ENCODE measurements at places on chromosomes 2 and 18.

- no peak for DNase-seq
Observed at GRCh38 chr18:1308686-1309085, 404.0 kb downstream of the ADCYAP1 start.

GRCh38 chr2:30584116-30584515 is 137.1 kb downstream of the LCLAT1 start:
- no peak for DNase-seq

- no peak for DNase-seq
Observed at GRCh38 chr18:76383636-76384035, 111.4 kb downstream of the ZNF516 start.

- DNase-seq: no peak
Observed at GRCh38 chr2:220669324-220669723, 902.8 kb downstream of the EPHA4 start.

DNA sequence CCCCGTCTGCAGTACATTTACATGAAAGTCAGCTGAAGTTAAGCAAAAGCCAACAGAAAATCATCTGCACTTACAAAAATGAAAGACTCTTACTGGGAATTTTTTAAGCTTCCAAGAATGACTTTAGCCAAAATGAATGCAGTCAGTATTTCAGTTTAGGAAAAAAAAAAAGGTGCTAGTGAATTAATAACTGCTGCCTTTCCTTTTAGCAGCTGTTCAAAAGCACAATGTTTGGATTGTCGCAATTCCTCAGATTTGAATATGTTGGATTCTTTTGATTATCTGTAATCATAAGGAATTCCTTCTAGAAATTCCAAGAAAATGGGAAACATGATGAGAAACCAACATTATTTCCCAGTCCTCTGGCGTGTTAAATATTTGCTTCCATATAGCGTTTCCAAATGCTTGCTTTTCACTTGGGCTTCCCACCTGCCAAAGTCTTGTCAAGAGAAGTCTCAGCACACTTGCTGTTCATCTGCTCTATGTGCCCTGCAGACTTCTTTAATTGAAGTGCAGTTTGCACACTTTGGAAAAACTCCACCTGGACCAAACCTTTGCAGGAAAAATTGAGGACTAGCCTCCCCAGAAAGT is 653.0 kb upstream of the SLC39A10 start:
- no peak for DNase-seq

DNA sequence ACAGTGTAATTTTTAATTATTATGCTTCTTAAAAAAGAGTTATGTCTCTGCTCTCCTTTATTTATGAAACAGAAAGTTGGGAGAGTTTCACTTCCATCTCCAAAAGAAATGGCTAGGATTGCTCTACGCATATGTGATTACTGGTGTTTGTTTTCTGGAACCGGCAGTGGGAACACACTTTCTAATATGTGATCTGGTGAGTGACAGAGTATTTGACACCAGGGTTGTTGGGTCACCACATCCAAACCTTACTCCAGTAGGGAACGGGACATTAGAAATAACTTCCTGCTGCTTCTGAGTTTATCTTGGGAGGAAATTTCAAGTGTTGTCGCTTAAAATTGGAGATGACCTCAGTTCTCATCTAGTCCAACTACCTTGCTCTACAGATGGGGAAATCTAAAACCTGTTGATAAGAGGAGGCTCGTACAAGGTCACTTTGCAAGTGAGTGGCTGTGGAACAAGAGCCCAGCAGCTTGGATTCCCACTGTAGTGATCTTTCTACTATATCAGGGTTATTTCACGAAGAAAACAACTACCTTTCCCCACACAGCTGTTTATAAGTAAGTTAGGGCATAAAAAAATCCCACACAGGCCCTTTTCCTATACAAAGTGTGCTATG is 108.5 kb downstream of the TTC32 start:
- no peak for DNase-seq

GRCh38 chr2:191220671-191221070 is 24.5 kb upstream of the MYO1B start:
- no peak for DNase-seq

GRCh38 chr2:105438104-105438929 is 39.5 kb upstream of the FHL2 start:
- no peak for DNase-seq

DNA sequence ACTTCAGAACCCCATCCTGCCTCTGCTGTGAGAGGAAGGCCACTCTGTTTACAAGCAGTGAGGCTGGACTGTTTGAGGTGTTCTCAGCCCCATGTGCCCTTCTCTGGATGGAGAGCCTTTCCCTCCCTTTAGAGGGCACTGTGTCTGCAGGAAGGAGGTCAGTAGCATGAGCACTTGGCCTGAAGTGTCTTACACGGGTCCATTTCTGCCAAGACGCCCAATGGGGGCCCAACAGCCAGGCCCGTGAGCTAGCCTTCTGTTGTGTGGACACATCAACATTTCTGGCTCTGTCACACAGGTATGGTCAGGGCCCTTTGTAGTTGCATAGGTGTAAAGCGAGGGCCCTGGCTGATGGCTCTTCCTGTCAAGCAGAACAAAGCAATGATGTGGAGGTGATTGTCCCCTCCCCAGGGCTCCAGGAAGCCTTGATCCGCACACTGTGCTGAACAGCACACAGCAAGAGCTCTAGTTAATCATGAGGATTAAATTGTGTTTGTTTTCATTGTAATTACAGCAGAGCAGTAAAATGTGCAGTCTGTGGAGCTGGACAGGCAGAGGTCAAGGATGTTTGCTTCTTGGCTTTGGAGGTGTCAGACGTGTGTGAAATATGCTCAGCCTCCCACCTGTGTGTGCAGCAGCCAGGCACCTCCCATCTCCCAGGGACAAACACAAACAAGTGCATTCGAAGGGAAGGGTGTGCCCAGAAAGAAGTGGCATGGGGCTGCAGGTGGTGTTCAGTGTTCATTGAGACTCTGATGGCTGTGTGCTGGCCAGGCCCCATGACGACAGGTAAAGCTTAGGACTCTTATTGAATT is 132.1 kb downstream of the SH3RF3 start:
- peak; percentile 33 for DNase-seq
